Right hindlimb (tissue), 1 donor: ENCODE measurements at places on chromosomes 16 and 17.

GRCh38 chr16:46885960-46886763, 2.0 kb downstream of the GPT2 start:
- no peak for DNase-seq

GRCh38 chr16:68233835-68234187, 2.1 kb downstream of the ESRP2 start:
- DNase-seq = no peak

DNA sequence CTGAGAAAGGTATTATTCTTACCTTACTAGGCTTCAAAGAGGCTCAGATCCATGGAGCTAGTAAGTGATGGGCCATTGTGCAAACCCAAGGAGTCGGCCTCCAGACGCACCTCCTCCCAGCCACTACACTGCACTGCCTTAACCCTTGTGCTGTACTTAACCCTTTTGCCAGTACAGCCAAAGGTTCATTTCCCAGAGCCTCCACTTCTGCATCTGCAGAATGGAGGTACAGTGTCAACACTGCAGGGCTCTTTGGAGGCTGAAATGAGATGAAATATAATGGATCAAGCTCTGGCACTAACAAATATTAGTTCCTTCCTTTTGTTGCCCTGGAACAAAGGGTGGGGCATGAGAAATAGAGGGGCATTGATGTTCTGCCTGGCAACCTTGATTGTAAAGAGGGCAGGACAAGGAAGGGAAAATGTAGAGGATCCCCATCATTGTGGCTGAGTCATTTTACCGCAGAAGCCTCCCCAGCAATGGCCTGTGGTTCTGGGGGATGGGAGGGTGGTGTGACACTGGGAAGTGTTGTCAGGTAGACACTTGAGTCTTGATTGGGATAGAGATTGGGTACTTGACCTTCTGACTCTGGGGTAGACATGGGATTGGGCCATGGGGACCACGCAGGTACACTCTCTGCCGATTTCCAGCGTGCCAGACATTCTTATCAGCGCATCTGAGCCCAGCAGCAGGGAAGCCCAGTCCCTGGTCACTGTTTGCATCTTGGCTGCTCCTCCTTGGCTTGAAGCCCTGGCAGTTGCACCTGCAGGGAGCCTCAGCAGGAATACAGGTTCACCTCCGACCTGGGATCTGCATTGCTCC, 84.0 kb downstream of the MSI2 start:
- DNase-seq = no peak

- no peak for DNase-seq
Measured at GRCh38 chr16:29852654-29853053, 10.4 kb downstream of the CDIPT start.

GRCh38 chr17:74391771-74392170, 24.5 kb downstream of the GPR142 start:
- no peak for DNase-seq

DNA sequence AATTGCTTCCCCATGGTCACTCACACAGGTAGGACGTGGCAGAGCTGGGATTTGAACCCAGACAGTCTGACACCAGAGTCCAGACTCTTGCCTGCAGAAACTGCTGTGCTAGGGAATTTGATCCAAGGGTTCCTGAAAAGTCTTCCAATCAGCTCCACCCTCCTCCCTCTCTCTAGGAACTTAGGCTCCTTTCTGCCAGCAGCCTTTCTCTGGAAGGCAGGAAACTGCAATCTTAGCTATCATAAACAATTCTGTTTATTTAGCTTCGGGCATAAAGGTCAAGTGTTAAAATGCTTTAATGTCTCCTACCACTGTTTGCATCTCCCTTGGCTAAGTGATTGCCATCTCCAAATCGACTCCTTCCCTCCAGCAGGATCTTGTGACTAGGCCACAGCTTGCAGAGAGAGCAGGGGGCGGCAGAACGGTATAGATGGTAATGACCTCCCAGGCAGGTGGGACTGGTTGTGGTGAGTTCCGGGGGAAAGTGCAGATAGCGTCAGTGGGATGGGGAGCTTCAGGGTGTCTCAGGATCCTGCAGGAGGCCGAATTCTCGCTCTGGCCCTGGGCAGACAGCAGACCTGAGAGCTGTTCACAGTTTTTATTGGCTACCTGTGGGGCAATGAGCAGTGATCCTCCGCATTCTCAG, 882.4 kb upstream of the EEF2KMT start:
- DNase-seq = no peak

GRCh38 chr17:51491416-51491815, 231.1 kb downstream of the UTP18 start:
- DNase-seq = no peak

- DNase-seq = no peak
Measured at GRCh38 chr17:8909586-8910270, 42.3 kb upstream of the PIK3R6 start.

GRCh38 chr16:84610376-84610775, 7.5 kb downstream of the COTL1 start:
- no peak for DNase-seq

DNA sequence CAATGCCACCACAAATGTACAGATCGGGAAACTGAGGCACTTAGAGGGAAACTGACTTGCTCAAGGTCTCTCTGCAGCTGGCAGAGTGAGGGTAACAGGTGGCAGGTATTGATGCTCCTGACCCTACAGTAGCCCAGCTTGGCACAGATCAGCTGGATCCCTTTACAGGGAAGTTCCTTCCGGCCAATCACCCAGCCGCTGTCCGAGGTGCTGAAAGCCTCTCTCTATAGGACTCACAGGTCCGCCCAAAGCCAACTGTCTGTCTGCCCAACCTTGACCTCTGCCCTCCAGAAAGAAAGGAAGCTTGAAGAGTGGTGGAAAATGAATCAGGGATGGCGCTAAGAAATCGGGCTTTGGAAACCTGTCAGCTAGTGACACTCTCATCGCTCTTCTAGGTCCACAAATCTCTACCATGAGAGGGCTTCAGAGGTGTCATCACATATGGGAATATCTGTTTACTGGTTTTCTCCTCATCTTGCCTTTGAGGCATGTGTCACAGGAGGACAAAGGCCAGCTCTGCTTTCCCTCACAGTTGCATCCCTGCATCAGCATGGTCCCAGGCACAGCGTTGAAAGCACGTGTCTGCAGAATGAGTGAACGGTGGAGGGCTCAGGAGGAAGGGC, 246.2 kb downstream of the KATNIP start:
- no peak for DNase-seq

DNA sequence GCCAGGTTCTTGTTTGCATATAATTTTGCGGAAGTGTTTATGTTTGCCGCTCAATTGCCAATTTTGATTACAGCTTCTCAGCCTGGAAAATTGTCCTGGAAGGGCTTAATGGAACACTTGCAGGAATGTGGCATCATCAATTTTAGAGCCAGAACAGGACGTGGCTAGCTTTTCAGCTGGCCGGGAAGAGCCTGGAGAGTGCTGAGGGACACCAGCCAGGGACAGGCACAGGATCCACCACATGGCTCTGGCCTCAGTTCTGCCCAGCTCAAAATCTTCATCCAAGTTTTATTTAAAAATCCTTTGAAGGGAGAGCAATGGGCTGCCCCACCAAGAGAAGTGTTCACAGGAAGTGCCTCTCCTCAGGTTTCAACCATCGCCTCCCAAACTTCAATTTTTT, 287.2 kb upstream of the HSBP1 start:
- DNase-seq = no peak

- no peak for DNase-seq
Measured at GRCh38 chr17:83152227-83152744, 72.9 kb downstream of the METRNL start.

DNA sequence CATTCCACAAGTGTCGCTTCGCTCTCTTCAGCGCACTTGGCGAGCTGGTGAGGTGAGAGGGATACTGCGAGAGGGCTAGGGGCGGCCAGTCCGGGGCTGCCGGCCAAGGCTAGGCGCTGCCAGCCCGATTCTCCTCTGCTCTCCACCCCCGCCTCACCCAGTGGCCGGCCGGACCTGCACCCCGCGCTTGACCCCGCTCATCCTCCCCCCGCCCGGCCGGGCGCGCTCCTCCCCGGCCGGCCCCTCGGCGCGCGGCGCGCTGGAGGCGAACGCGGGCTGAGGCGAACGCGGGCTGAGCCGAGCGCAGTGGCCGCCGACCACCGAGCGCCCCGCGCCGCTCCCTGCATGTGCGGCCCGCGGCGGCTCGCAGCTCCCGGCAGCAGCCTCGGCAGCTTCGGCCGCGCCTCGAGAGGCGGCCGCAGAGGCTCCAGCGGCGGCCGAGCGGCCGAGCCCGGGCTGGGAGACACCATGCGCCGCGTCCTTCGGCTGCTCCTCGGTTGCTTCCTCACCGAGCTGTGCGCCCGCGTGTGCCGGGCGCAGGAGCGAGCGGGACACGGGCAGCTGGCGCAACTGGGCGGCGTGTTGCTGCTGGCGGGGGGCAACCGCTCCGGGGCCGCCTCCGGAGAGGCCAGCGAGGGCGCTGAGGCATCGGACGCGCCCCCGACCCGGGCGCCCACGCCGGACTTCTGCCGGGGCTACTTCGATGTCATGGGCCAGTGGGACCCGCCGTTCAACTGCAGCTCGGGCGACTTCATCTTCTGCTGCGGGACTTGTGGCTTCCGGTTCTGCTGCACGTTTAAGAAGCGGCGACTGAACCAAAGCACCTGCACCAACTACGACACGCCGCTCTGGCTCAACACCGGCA, at the start of gene SHISA9:
Gene SHISA9, plus strand, starts transcription at position 2 of the 865 bp plus-strand sequence.
- DNase-seq = no peak

DNA sequence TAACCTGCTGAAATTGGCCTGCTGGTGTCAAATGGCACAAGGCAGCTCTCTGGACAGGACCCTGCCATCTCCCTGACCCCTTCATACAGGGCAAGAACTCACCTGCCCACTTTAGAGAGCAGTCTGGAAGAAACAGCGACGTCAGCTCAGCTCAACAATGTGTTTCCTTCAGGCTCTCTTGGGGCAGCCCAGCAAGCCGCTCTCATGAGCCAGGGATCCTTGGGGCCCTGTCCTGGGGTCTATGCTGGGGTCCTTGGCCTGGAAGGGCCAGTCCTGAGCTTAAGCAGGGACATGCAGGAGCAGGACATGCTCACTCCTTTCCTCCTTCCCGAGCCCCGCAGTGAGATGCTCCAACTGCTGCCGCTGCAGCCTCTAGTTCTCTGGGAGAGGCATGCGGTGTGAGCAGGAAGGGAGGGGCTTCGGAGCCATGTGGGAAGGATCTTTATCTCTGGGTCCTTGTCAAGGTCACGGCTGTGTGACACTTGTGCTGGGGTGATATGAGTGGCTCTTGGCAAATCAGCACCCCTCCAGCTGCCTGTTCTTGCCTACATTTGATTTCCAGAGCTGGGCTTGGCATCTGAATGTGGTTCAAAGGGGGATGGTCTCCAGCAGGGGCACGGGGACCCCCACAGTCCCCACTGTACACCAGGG, 3.4 kb downstream of the C1QTNF1 start:
- peak; percentile 20 for DNase-seq

- no peak for DNase-seq
Measured at GRCh38 chr16:80580109-80580832, 39.5 kb downstream of the DYNLRB2 start.

DNA sequence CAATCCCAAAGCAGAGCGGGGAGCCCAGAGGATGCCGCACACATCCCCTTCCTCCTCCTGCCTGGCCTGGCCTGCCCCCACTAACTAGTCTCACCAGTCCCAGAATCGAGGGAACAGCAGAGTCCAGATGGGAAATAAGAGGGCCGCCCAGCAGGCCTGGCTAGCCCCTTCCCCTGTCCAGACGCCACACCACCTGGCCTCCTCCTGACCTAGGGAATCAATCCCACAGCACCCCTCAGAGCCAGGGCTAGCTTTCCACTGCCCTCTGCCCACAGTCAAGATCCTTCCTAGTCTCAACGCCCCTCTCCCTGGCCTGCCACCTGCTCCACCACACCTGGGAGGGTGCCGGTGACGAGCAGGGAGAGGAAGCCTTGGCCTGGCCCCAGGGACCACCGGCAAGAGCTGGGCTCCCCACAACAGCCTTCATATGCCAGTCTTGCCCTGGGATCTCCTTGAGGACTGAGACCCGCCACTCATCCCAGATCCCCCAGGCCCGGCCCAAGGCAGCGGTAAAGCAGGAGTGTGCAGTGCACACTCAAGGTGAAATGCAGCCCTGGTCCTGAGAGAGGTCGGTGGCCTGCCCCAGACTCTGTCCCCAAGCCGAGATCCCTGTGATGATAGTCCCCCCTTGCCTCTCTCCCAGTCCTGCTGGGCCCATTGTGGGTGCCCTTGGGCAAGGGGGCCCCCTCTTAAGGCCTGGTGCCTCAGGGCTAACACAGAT, 27.9 kb downstream of the KATNB1 start:
- no peak for DNase-seq

DNA sequence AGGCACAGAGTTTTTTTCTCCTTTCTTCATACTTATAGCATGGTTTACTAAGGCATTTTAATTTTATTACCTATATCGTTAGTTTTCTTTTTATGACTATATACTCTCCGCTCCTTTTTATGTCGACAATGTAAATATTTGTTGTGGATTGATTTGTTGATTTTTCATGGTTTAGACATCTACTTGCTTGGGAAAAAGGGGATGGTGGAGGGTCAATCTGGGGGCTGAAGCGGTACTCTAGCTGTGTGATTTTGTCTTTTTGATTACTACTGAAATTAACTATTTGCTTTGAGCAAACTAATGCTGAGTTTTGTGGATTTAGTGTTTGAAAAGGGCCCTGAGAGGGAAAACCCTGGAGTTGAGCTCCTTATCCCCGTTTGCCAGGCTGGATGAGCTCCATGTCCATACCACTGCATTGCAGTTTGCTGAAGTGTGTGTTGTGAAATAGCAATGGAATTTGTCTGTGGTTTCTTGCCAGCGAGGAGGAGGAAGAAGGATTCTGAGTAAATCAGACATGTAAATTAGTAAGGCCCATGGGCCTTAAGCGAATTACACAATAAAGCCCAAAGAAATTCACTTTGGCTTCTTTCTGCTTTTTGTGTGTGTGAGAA, 72.0 kb downstream of the FTO start:
- peak; percentile 42 for DNase-seq

DNA sequence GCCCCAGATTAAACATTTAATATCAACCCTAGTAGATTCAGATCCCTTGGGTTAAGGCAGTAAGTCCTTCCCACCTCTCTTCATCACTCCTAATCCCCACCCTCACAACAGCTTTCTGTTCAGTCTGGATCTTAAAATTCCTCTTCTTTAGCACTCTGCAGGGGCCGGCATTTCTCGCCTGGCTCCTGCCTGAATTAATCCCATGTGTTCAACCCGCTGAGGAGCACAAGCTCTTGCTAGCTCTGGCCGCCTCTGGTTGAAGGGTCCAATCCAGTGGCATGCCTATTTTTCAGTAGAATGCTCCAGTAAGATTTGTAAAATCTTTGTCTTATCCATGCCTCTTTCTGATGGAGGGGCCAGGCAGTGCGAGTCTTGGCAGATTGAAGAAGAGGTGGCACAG, 59.2 kb downstream of the CYB5B start:
- no peak for DNase-seq

GRCh38 chr17:34207572-34207971, 47.5 kb upstream of the CCL2 start:
- no peak for DNase-seq

GRCh38 chr17:41498276-41498675, 7.1 kb downstream of the KRT13 start:
- no peak for DNase-seq

- DNase-seq = peak; percentile 32
Measured at GRCh38 chr17:78997231-78997741, 12.3 kb downstream of the CANT1 start.
